ENCODE measurements at places on chromosomes 13 and 19. TPM values are rescaled to one million over a fixed set of nuclear protein-coding genes. Genes with fewer than 3 reads are reported as not detected.

- DNase-seq = no peak
These were observed 14.5 kb downstream of the IPO5 start for GRCh38 chr13:97967948-97968347.

The CD70 gene
- 1.4 TPM for total RNA-seq

DNA sequence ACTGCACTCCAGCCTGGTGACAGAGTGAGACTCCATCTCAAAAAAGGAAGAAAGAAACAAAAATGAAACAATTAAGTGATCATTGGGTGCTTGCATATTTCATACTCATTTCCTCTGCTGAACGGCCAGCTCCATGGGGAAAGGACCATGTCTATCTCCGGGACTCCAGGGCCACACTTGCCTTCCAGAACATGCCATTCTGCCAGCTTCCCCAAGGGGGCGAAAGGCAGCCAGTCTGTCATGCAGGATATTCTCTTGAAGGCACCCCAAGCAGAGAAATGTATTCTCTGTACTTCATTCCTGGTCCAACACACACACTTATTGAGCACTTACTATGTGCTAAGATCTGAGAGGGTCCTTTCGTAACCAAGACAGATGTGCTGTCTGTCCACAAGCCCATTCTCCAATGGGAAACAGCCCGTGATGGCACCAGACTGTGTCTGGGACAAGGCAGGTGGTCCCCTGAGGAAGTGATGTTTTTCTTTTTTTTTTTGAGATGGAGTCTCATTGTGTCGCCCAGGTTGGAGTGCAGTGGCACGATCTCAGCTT is 10.2 kb upstream of the CARM1 start:
- DNase-seq = no peak

The OR10H5 gene
- not detected for total RNA-seq

- no peak for DNase-seq
These were observed 85.9 kb upstream of the VSTM2B start for GRCh38 chr19:29439688-29440550.

- no peak for DNase-seq
These were observed 66.7 kb downstream of the FAM216B start for GRCh38 chr13:42847891-42848663.

The TJP3 gene
- total RNA-seq = 0.04 TPM

DNA sequence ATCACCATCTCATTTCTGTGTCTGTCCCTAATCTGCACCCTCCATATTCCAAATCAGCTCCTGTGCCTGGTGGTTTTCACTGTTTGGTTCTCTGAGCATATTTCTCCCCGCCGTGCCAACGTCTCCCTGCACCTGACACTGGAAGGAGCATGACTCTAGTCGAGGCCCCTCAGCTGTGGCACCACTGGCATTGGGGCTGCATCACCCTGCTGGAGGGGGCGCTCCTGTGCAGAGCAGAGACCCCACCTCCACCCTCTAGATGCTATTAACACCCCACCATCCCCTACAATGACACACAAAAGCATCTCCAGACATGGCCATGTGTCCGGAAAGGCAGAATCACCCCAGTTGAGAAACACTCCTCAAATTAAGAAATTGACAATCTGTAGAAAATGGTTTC is 20.8 kb downstream of the ZSCAN5C start:
- no peak for DNase-seq

DNA sequence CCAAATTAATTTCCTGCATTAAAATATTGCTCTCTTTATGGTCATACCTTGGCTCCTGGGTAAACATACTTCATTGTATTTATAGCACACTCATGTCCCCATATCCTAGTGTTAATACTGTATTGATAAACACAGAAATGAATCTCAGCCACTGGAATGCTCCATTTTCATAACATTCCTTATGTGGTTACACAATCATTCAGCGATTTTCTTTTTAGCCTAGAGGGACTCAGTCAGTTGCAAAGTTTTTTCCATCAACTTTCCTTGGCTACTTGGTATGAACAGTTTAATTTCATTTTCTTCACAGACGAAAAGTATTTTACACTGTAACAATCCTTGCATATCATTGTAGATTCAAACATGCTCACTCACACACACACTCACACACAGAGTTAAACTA is 471.5 kb downstream of the FGF14 start:
- peak; percentile 30 for DNase-seq

GRCh38 chr13:95505986-95506385 is 46.5 kb upstream of the CLDN10 start:
- peak; percentile 60 for DNase-seq

- no peak for DNase-seq
These were observed 6.5 kb downstream of the NKPD1 start for GRCh38 chr19:45154064-45154827.

DNA sequence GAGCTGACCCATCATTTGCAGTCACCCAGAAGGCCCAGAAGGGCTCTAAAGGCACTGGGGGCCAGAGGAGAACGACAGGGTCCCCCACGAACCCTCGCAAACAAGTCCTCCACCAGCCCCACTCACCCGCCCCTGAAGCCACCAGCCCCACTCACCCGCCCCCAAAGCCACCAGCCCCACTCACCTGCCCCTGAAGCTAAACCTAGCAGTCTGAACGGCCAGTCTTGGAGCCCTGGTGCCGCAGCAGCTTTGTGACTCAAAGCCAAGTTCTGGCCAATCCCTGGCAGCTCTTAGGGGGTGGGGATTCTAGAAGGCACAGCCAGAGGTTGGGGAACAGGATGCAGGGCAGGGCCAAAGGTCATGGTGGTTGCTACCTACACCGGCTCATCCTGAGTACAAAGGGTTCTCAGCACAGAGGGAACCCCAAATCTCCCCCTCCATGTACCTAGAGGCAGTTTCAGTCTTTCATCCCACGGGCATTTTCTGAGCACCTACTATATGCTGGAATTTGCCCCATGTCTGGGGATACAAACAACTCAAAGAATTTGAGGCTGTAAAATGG is at the start of gene IQCN:
Gene IQCN (minus strand): TSS at position 234 of the 562 bp plus-strand sequence. CDS start 4,974 bp downstream, outside the sequence.
- peak; percentile 77 for DNase-seq

Data from muscle of leg (tissue), 16 donors.